ENCODE measurements at places on chromosomes 12 and 14.

DNA sequence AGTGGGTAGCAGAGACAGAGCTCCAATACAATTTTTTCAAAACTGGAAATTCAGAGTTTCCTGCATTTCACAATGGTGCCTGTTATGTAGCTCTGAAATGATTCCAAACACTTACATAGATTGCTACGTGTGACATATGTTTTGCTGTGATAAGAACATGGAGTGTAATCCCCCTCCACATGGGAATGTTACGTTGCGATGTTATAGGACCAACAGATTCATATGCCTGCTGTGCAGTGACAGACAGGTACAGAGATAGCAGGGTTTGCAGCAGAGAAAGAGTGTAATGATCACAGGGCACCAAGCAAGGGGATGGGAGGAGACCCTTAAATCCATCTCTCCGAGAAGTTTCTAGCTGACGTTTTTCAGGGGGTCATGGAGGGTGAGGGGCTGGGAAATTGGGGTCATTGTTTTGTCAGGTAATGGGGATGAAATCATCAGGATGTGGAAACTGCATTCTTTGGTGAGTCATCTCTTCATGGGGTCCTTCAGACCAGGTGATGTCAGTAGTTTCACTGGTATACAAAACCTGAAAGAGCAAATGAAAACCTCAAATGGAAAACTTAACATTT is 76.6 kb upstream of the OSBPL8 start:
- no peak for DNase-seq

- no peak for DNase-seq
Measured at GRCh38 chr14:61478971-61479473, 157.6 kb downstream of the PRKCH start.

DNA sequence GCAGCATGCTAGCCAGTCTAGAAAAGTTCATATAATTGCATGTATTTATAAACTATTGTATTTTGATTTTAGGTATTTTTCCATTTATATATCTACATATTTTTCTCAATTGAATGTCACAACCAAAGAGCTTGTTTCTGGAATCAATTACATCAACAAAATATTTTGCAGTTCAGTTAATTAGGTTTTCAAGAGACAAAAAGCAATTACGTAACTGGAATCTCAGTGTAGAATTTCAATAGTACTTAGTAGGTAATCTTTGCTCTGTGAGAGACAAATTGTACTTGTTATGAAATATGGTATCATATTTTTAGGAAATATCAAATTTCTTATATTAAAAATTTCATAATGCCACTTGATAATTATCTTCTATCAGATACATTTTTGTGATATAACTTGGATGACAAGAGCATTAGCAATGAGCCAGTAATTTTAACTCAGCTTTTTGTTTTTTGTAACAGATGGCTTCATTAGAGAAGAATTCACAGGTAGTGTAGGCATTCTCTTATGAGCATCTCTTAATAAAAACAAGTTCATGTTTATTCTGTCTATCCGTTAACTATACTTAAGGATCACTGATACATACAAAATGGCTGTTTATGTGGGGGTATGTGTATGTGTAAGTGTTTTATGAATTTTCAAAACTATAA is 774.7 kb downstream of the C12orf50 start:
- no peak for DNase-seq

GRCh38 chr12:6780573-6780972 is 8.3 kb downstream of the LAG3 start:
- no peak for DNase-seq

DNA sequence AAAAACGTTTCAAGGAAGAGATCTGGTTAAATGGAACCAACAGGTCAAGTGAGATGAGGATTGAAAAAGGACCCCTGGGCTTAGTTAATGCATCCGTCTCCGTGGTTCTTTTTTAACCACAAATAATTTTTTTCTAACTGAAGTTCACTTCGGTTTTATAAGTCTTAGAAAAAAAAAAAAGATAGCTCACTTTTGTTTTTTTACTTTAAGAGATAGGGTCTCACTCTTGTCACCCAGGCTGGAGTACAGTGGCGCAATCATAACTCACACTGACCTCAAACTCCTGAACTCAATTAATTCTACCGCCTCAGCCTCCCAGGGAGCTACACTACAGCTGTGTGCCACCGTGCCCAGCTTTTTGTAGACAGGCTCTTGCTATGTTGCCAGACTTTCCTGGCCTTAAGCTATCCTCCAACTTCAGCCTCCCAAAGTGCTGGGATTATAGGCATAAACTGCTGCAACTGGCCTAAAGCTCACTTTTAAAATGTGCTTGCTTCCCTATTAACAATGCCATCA is 11.8 kb downstream of the HNRNPC start:
- DNase-seq, result no peak

GRCh38 chr14:89107626-89108025 is 283.2 kb downstream of the TTC8 start:
- DNase-seq, result no peak

GRCh38 chr12:71725011-71725410 is 29.7 kb upstream of the RAB21 start:
- DNase-seq, result no peak

- DNase-seq, result no peak
Measured at GRCh38 chr12:46388427-46389021, 16.0 kb upstream of the SLC38A2 start.

- no peak for DNase-seq
Measured at GRCh38 chr12:30757316-30757715, 2.6 kb upstream of the CAPRIN2 start.

Measured in stimulated activated CD8-positive, alpha-beta memory T cell treated with anti-CD3 and anti-CD28 coated beads, Interleukin-4, amount 100 ng/mL, for 24 hours (primary cell).